ENCODE measurements at places on chromosomes 12 and 14. TPM values are rescaled to one million over a fixed set of nuclear protein-coding genes. Genes with fewer than 3 reads are reported as not detected.
A peak's percentile ranks its signal among the peaks of the same experiment; 100 is the strongest.

DNA sequence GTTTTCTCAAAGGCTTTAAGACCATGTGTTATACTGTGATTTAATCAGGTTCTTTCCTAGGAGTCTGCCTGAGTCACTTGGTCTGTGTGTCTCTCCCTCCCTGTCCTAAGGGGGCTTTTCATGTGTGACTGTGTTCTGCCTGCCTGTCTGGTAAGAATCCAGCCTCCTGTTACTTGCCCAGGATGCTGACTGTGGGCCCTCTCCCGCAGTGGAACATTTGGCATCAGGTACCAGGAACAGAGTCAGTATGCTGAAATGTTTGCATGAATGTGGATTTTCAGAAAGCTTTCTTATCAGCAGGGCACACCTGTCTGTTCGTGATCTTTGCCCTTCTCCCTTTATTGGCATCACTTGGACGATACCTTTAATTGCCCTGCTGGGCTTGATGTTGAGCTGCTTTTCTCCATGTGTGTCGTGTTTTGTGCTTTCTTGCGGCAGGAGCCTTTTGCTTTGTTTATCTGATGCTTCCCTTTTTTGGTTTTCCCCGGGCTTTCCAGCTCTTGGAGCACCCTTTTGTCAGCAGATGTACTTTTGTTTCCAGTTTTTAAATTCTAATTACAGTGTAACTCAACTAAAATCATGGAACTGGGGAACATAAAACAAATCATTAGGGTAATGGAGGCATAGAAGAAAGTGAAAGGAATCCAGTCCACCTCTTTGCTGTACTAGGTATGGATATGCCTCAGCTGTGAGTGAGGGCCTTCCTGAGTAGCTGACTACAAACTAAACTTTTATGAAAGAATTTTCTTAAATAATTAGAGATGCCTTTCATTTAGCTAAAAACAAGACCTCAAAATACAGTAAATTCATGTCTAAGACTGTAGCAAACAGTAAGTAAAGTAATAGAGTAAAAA lies 72.5 kb downstream of the TRAF3 start:
- H3K4me1 ChIP-seq, result no peaks in the 10 kb centered on the region
- H3K4me3 ChIP-seq, result no peak overlapping the region
- H3K27me3 ChIP-seq, result no peaks in the 10 kb centered on the region
- peaks cover 7% of the 10 kb centered on the region for H3K36me3 ChIP-seq

The COCH gene
- 0.23 TPM for total RNA-seq

The SSPN gene
- 0.21 TPM for total RNA-seq

The ARHGDIB gene
- 7.7 TPM for total RNA-seq

The CKB gene
- 5.7 TPM for total RNA-seq

The ABCD2 gene
- 0.20 TPM for total RNA-seq

DNA sequence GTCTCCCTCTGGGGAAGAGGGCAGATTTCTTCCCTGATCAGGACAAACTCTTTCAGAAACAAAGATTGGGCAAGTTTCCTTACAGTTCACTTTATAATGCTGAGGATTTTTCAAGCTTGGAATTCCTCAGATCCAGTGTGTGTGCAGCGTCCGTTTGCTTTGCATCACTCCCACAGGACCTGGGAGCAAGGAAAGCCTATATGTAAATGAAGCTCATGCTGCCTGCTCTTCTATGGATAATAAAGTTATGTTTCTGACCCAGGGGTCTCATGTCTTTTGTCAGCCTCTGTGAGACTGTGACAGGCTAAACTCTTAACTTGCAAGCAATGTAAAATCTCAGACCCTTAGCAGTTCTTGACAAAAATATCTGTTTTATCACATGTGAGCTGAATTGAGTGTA lies 41.6 kb downstream of the TRHDE start:
- H3K27me3 ChIP-seq, result no peaks in the 10 kb centered on the region
- H3K27ac ChIP-seq, result no peak overlapping the region
- no peaks in the 10 kb centered on the region for H3K4me1 ChIP-seq
- H3K36me3 ChIP-seq, result peaks cover 5% of the 10 kb centered on the region
- DNase-seq, result no peak

DNA sequence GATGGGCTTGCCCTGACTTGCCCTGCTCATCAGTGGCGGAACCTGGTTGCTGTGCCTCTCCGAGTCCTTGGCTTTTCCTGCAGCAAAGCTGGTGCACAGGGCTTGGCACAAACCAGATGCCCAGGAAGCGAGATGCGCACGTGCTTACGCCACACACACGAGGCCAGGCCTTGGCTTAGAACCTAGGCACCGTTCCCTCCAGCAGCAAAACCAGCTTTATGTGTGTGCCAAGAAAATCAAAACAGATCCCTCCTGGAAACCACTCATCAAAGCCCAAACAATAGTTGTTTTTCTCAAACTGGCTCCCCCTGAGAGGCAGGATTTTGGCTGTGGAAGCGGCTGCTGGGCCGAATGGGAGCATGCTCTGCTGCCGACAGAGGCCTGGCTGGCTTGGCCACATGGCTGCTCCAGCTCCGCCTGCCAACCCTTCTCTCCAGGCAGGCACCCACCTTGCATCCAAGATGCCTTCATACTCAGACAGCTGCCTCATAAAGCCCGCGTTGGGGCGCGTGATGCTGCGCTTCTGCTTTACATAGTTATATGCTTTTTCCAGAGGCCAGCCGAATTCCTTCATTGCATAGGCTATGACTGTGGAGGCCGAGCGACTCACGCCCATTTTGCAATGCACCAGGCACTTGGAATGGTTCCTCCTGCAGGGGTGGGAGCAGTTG lies 58.7 kb downstream of the SSH1 start:
- no peak overlapping the region for H3K27ac ChIP-seq
- peak; percentile 17 for DNase-seq
- H3K27me3 ChIP-seq, result no peaks in the 10 kb centered on the region
- H3K36me3 ChIP-seq, result peaks cover 73% of the 10 kb centered on the region
- H3K4me1 ChIP-seq, result no peaks in the 10 kb centered on the region

The TSPAN8 gene
- total RNA-seq, result not detected

- H3K27me3 ChIP-seq, result no peaks in the 10 kb centered on the region
- no peak for DNase-seq
- H3K4me1 ChIP-seq, result peaks cover 9% of the 10 kb centered on the region
- peaks cover 57% of the 10 kb centered on the region for H3K36me3 ChIP-seq
- no peak overlapping the region for H3K4me3 ChIP-seq
Measured at GRCh38 chr14:22952418-22952817, 4.5 kb downstream of the HAUS4 start.

The PLBD2 gene
- 24.0 TPM for total RNA-seq

DNA sequence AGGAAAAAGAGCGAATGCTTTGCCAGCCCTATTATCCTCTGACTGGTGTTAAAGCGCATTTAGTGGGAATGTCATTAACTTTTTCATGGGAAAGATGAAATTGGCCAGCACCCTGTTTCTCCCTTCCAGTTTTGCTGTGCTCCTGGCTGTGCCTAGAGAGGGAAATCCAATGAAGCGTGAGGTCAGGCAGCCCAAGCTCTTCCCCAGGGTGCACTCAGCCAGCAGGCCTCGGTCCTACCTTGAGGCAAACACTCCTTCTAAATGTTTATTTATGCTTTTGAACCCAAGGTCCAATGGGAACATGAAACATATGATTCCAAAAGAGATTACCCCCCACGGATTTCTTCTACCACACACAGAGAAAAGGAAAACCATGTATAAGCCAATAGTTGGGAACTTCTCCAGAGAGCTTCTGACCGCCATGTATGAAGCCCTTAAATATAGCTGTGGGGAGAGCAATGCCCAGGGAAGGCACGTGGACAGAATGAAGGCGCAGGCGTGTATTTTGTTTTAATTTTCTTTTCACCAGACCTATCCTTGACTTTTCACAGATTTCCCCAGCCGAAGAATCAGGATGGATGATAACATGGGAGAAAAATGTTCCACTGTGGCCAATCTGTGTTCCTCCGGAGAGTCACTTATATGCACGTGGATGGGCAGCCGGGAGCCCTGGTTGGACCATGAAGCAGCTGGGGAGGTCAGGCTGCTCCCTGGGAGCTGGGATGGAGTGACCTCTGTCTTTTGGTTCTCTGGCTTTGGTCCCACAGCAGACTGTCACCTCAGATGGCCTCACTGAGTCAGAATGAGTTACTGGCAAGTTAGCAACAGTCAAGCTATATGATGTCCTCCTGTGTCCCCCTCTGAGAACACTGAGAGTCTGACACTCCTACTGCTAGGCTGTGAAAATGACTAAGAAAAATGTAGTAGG lies 37.3 kb downstream of the GPR135 start:
- H3K4me1 ChIP-seq, result peaks cover 6% of the 10 kb centered on the region
- H3K27me3 ChIP-seq, result no peaks in the 10 kb centered on the region
- H3K4me3 ChIP-seq, result no peak overlapping the region
- no peak for DNase-seq
- H3K36me3 ChIP-seq, result peaks cover 11% of the 10 kb centered on the region
- H3K27ac ChIP-seq, result no peak overlapping the region

DNA sequence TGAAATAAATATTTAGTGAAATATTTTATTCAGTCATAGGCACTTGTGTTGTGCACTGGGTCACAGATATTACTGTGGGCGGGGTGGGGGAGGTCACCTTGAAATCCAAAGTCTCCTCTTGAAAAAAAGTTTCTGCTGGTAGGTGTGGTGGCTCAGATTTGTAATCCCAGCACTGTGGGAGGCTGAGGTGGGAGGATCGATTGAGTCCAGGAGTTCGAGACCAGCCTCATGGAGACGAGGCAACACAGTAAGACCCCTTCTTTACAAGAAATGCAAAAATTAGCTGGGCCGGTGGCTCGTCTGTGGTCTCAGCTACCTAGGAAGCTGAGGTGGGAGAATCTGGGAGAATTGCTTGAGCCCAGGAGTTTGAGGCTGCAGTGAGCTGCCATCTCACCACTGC lies 913 bp upstream of the C2CD5 start:
- no peaks in the 10 kb centered on the region for H3K27me3 ChIP-seq
- no peaks in the 10 kb centered on the region for H3K36me3 ChIP-seq
- no peak overlapping the region for H3K27ac ChIP-seq

GRCh38 chr12:96323906-96324305 lies 76.3 kb downstream of the CDK17 start:
- H3K27ac ChIP-seq, result no peak overlapping the region
- no peak for DNase-seq
- H3K27me3 ChIP-seq, result no peaks in the 10 kb centered on the region
- peaks cover 13% of the 10 kb centered on the region for H3K4me1 ChIP-seq

DNA sequence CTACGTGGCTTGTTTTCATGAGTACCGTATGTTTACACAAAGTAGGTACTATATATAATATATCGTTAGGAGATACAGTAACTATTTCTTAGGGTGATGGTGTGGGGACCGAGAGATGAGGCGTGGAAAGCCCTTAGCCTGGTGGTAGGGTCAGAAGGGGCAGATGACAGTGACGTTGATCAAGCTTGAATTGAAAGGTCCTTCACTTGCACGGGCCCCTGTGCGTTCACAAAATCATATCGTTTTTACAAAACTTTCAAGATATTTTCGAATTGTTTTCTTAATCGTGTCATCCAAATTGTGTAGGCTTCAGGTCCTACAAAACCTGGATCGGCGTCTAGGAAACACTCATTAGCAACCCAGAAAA lies 881 bp upstream of the SOS2 start:
- H3K27ac ChIP-seq, result peak overlapping the region; percentile 73
- no peaks in the 10 kb centered on the region for H3K27me3 ChIP-seq
- H3K4me1 ChIP-seq, result peaks cover 7% of the 10 kb centered on the region

DNA sequence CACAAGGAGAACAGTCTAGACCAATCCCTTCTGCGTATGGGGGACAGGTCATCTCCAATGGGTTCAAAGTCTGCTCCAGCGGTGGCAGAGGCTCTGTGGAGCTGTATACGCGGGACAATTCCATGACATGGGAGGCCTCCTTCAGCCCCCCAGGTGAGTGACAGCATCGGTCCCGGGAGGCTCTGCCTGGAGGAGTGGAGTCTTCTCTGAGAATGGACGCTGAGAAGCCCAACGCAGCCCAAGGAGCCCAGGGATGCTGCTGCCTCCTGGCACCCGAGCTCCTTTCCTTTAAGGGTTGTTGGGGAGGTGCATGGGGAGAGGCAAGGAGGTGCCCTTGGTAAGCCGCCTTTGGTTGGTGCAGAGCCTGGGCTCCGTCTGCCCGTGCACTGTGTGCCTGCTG lies 28.2 kb downstream of the ADGRD1 start:
- no peaks in the 10 kb centered on the region for H3K36me3 ChIP-seq
- no peak for DNase-seq
- H3K4me3 ChIP-seq, result no peak overlapping the region
- no peak overlapping the region for H3K27ac ChIP-seq
- peaks cover 62% of the 10 kb centered on the region for H3K27me3 ChIP-seq

The REP15 gene
- 0.86 TPM for total RNA-seq

The LAG3 gene
- total RNA-seq, result 0.58 TPM

GRCh38 chr12:113065126-113066007 lies 8.8 kb downstream of the DTX1 start:
- DNase-seq, result no peak
- peaks cover 13% of the 10 kb centered on the region for H3K27me3 ChIP-seq
- H3K36me3 ChIP-seq, result no peaks in the 10 kb centered on the region
- H3K4me1 ChIP-seq, result no peaks in the 10 kb centered on the region
- H3K4me3 ChIP-seq, result no peak overlapping the region

The PLA2G1B gene
- not detected for total RNA-seq

DNA sequence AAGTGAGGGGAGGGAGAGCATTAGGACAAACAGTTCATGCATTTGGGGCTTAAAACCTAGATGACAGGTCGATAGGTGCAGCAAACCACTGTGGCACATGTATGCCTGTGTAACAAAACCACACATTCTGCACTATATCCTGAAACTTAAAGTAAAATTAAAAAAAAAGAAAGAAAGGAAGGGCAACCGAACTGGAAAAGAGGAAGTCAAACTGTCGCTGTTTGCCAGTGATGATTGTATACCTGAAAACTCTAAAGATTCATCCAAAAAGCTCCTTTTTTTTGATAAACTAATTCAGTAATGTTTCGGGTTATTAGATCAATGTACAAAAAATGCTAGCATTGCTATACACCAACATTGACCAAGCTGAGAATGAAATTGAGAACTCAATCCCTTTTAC lies 259.0 kb upstream of the ALG10 start:
- H3K27ac ChIP-seq, result no peak overlapping the region
- H3K4me1 ChIP-seq, result no peaks in the 10 kb centered on the region
- DNase-seq, result no peak
- no peaks in the 10 kb centered on the region for H3K36me3 ChIP-seq
- H3K27me3 ChIP-seq, result no peaks in the 10 kb centered on the region

- H3K27me3 ChIP-seq, result no peaks in the 10 kb centered on the region
- H3K27ac ChIP-seq, result peak overlapping the region; percentile 74
- peak overlapping the region; percentile 33 for H3K4me3 ChIP-seq
- peaks cover 22% of the 10 kb centered on the region for H3K36me3 ChIP-seq
- DNase-seq, result no peak
Measured at GRCh38 chr14:104694475-104694950, 5.1 kb downstream of the INF2 start.

- peaks cover 73% of the 10 kb centered on the region for H3K27me3 ChIP-seq
- no peak for DNase-seq
- H3K36me3 ChIP-seq, result peaks cover 5% of the 10 kb centered on the region
- peaks cover 5% of the 10 kb centered on the region for H3K4me1 ChIP-seq
- no peak overlapping the region for H3K27ac ChIP-seq
- no peak overlapping the region for H3K4me3 ChIP-seq
Measured at GRCh38 chr12:54991161-54991990, 6.8 kb upstream of the TESPA1 start.

GRCh38 chr12:28963554-28963953 lies 185.5 kb upstream of the FAR2 start:
- H3K36me3 ChIP-seq, result no peaks in the 10 kb centered on the region
- H3K4me1 ChIP-seq, result peaks cover 20% of the 10 kb centered on the region
- no peaks in the 10 kb centered on the region for H3K27me3 ChIP-seq
- H3K4me3 ChIP-seq, result no peak overlapping the region
- no peak overlapping the region for H3K27ac ChIP-seq

Measured in MCF 10A (cell line).